Liver (tissue), 10 donors: ENCODE measurements at places on chromosomes 3 and 15. TPM values are rescaled to one million over a fixed set of nuclear protein-coding genes. Genes with fewer than 3 reads are reported as not detected.

DNA sequence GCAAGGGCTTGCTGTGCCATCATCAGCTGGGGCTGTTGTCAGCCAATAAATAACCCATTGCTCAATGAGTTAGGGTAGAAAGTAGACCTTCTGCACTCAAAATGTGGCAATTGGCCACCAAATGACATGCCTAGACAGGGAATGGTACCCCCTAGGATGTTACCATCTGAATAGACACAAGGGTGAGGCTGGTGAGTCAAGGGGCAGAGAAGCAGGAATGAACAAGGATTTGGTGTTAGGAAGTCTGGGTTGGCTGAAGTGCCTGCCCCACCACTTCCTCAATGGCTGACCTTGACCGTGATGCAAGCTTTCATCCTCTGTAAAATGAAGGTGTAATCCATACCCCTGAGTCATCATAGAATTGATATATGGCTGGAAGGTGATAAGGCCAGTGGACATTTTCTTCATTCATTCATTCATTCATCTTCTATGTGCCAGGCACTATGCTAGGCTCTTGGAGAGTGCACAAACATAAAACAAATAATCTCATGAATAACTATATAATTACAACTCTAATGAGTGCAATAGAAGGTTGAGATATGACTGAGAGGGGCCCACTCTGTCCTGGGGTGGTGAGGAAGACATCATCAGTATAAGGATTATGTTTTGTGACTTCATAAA lies 4.4 kb upstream of the CA12 start:
- DNase-seq: no peak

DNA sequence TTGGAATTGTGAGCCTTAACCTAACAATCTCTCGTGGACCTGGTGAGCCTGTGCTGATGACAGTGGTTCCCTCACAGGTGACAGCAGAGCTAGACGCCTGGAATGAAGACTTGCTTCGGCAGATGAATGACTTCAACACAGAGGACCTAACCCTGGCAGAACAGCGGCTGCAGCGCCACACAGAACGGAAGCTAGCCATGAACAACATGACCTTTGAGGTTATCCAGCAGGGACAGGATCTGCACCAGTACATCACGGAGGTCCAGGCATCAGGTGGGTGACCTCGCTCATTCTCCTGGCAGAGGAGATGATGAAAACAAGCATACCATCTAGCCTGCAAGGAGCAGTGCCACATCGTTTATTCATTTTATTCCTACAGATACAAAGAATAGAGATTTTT lies 316.9 kb upstream of the UMPS start:
- no peak for DNase-seq

- no peak for DNase-seq
These were observed 16.6 kb upstream of the APH1B start for GRCh38 chr15:63260791-63261190.

GRCh38 chr15:91140601-91141000 lies 40.5 kb downstream of the SV2B start:
- DNase-seq: no peak

- peak; percentile 38 for DNase-seq
These were observed 29.0 kb downstream of the CCDC33 start for GRCh38 chr15:74265046-74265639.

DNA sequence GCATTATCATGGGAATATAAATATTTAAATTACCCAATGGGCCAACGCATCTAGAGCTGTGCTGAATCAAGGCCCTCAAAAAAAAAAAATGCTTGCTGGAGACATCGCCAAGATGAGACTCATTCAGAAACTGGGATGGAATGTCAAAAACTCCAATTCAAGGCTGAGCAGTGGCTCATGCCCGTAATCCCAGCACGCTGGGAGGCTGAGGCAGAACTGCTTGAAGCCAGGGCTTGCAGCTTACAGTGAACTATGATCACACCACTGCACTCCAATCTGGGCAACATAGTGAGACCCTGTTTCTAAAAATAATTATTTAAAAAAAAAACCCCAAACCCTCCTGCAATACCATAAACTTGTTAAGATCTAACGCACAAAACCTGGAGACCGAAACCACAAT lies 3.1 kb upstream of the CACNA1D start:
- no peak for DNase-seq

- no peak for DNase-seq
These were observed 43.4 kb downstream of the HCN4 start for GRCh38 chr15:73325191-73325861.

DNA sequence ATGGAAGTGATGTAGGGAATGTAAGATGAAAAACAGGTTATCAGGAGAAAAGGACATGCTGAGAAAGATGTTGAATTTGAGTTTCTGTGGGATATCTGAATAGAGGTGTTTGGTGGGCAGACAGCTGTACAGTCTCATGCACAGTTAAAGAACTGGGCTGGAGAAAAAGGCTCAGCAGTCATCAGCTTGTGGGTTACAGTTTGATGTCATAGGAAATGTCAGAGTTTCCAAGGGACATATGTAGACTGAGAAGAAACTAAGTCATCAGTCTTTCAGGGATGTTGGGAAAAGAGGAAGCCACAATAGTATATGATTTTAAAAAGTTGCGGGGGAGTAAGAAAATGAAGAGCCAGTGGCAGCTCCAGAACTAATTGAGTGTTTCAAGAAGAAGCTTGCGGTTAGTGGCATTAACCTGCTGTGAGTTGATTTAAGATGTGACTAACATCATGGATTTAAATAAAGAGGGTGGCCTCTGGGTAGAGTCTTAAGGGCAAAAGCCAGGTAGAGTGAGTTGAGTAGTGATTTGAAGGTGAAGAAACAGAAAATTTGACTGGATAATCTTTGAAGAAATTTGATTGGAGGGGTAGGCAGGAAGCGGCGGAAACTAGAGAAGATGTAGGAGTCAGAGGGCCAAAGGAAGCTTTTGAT lies 24.6 kb downstream of the GORASP1 start:
- DNase-seq: no peak

DNA sequence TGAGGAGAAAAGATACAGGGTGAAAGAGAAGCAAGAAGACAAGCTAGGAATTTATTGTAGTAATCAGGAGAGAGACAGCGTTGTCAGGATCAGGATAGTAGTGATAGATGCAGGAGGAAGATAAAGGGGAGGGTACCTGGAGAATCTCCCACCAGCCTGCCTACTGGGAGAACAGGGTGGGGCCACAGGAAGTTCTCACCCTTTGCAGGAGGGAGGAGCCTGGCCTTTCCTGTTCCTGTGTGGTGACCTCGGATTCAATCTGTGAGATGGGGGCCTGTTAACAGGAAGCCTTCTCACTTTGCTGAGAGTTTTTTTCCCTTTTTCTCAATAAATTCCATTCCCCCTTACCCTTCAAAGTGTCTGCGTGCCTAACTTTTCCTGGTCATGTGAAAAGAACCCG lies 37.6 kb downstream of the GMPS start:
- no peak for DNase-seq

- no peak for DNase-seq
These were observed 13.0 kb downstream of the TGM5 start for GRCh38 chr15:43253431-43254403.

DNA sequence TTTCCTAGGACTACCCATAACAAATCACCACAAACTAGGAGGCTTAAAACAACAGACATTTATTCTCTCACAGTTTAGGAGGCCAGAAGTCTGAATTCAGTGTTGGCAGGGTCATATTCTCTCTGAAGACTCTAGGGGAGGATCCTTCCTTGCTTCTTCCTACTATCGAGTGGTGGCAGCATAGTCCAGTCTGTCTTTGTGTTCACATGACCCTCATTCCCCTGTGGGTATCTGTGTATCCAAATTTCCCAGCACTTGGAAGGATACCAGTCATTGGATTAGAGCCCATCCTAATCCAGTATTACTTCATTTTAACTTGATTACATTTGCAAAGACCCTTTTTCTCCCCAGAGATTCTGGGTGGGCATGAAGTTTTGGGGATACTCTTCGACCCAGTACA lies 63.8 kb downstream of the GMPS start:
- no peak for DNase-seq

GRCh38 chr3:119524931-119525662 lies 26.8 kb downstream of the TIMMDC1 start:
- no peak for DNase-seq

DNA sequence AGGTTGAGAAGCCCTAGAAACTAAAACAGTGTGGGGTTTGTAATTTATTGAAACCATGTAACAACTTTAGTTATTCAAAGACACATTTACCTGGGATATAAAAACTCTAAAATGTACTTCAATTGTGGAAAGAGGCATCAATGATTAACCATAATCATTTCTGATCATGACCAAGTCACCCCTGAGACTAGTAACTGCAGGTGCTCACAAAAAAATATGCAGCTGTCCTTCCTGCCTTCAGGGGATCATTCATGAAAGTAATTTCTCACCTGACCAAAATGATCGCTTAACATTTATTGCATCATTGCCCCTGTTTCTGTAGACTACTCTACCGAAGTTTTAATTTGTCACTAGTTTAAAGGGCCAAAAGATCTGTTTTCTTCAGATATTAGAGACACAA lies 9.0 kb downstream of the ACP3 start:
- DNase-seq: no peak

- no peak for DNase-seq
These were observed 3.1 kb upstream of the MECOM start for GRCh38 chr3:169666376-169667165.

GRCh38 chr15:58770519-58770856 lies 614 bp upstream of the MINDY2 start:
- DNase-seq: no peak

GRCh38 chr3:44666346-44666745 lies 17.8 kb downstream of the ZNF35 start:
- no peak for DNase-seq

DNA sequence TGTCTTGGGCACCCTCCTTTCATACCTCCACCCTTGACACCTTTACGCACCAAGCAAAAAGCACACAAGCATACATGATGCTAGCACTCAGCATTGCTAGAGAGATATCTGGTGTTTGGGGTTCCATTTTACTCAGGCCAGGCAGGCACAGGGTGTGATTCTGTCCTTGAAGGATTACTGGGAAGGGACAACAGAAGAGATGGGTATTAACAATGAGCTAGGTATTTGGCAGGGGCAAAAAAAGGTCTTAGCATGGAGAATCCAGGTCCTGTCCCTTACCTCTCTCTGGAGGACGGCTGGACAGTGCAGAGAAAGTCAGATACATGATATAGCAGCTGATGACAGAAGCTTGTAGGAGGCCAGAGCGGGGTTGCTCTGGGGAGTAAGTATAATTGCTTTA lies 3.5 kb downstream of the SERINC4 start:
- DNase-seq: no peak

Gene RABL3
- total RNA-seq: 14.1 TPM

Gene EIF4E3
- total RNA-seq: 3.7 TPM

Gene RNF7
- 20.7 TPM for total RNA-seq

Gene KCNMB3
- total RNA-seq: 1.6 TPM

Gene ANKDD1A
- 0.65 TPM for total RNA-seq

Gene TM4SF1
- total RNA-seq: 31.5 TPM

Gene BOC
- total RNA-seq: 1.5 TPM

Gene LRTM1
- total RNA-seq: not detected
